Inflammatory macrophage (primary cell): ENCODE measurements at places on chromosomes 7 and 10.

DNA sequence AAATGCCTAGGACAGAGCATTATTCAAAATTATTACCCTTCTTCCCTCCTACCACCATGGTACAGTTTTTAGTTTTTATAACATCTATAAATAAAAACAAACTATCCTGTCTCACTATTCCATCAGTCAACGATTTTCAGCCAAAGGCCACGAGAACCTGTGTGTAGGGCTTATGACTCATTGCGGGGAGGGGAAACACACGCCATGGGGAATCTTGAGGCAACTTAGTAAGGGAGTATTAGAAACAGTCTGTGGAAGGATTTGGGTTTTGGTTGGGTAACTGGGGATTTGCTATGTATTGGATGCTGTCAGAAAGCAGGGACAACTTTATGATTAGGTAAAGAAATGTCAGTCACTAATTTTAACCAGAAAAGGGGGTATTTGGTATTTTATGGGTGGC is 14.7 kb downstream of the GPR141 start:
- no peak for DNase-seq

DNA sequence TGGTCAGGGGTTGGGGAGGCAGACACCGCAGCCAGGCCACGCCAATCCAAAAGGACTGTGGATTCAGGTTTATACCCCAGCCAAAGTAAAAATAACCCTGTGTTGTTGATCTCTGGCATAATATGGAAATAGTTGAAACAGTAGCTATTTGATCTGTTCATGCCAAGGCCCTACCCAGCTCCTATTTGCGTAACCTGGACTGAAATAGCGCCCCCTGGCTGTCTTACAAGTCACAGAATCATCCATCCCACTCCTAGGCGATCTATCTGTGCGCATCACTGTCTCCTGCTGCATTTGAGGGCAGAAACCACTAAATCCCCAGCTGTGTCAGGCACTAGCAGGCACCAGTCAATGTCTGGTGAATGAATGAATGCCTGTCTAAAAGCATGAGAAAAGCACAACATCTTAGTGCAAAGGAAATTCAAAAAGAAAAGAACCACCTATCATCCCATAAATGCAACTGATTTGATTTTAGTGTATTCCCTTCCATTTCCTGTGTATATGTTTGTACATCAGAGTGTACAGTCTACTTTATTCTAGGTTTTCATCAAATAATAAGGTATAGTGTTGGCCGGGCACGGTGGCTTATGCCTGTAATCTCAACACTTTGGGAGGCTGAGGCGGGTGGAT is 160.0 kb downstream of the SLIT1 start:
- DNase-seq: peak; percentile 60

GRCh38 chr10:5493691-5494090 is 5.7 kb downstream of the CALML5 start:
- no peak for DNase-seq

- peak; percentile 73 for DNase-seq
These were observed 96.1 kb upstream of the MKLN1 start for GRCh38 chr7:131231381-131232220.

DNA sequence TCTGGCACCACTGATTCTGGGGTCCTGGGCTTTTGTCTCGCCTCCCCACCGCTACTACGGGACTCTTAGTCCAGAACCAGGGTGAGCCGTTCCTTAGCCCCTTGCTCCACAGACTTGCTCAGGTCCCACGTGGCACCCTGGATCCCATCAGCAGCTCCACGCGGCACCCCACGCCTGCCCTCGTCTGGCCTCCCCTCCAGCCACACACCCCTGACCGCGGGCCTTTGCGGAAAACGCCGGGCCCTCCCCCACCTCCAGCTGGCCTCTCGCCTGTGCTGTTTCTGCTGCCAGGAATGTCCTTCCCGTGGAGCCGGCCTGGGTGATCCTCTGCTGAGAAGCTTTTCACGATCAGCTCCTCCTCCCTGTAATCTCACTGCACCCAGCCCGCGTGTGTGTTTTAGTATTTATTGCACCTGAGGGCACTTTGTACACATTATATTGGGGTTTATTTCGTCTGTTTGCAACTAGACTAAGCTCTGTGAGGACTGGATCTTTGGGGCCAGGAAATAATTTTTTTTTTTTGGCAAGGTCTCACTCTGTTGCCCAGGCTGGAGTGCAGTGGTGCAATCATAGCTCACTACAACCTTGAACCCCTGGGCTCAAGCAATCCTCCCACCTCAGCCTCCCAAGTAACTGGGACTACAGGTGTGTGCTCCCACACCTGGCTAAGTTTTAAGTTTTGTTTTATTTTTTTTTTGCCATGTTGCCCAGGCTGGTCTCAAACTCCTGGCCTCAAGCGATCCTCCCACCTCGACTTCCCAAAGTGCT is 10.5 kb upstream of the TTYH3 start:
- DNase-seq: no peak

- DNase-seq: no peak
These were observed 91.4 kb upstream of the CCDC71L start for GRCh38 chr7:106752367-106752766.

DNA sequence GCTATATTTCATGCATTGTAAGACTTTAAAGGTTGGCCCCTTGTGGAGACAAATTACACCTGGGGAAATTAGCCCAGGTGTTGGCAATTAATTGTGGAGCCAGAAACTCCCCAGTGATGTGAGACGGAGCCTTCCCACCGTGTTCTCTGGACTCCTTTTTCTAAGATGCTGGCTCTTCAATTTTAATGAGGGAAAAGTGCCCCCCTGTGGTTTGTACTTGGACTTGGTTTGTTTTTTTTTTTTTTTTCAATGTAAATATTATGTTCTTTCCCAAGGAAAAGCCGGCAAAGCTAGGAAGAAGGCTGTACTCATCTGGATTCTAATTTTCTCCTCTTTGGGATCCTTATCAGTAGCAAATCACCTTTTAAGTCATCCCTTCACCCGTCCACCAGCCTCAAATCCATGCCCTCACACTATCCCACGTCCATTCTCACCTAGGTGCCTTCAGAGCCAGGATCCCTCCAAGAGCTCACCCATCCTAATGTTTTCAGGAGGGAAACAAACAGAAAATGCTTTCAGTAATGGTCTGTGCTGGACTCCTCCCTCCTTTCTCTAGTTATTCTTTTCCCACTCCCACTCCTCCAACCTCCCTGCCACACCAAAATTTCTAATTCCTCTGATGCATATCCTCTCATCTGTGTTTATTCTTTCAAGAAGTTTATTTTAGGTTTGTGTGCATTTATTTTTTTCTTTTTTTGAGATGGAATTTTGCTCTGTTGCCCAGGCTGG is 20.4 kb upstream of the ST8SIA6 start:
- no peak for DNase-seq

DNA sequence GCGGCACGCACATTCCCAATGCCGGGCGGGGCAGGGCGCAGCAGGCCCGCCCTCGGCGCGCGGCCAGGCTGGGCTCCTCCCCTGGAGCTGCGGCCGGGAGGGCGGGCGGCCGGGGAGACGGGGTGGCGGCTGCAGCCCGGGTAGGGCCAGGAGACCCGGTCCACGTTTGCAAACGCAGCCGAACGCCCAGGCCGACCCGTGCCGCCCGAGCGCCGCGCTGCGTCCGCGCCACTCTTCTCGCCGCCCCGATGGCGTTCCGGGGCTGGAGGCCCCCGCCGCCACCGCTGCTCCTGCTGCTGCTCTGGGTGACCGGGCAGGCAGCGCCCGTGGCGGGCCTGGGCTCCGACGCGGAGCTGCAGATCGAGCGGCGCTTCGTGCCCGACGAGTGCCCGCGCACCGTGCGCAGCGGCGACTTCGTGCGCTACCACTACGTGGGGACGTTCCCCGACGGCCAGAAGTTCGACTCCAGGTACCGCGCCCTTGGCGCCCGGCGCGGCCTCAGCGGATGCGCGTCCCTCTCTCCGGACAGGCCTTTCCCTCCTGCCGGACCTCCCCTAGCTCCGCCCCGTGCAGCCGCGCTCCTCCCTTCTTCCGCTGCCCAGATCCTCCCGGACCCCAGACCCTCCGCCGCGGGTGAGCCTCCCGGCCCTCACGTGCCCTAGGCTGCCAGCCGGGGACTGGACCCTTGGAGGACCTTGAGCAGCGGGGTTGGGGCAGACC is at the start of gene FKBP9:
TSS of gene FKBP9 (plus strand) at position 115 of the 720 bp plus-strand sequence. CDS start at position 249, 134 bp downstream.
- DNase-seq: peak; percentile 68

- no peak for DNase-seq
These were observed 6.2 kb upstream of the MYL7 start for GRCh38 chr7:44147026-44147991.

DNA sequence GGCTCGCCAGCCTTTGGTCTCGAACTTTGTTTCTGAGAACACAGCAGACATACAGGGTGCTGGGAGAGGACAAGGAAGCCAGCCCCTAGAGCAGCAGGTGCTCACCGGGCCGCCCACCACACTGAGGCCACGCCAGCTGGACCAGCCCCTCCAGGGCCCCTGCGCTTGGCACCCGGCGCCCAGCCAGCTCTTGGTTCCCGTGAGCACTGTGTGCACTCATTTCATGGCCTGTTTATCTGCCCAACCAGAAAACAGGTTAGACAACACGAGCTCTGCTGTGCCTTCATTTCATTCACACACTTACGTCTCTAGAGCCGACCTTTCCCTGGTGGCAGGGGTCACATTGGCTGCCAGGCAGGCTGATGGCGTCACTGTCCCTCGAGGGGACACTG is 104.0 kb downstream of the CYTH3 start:
- DNase-seq: no peak

GRCh38 chr10:61978965-61979364 is 77.5 kb downstream of the ARID5B start:
- DNase-seq: peak; percentile 79

- DNase-seq: no peak
These were observed 74.5 kb upstream of the OIT3 start for GRCh38 chr10:72819053-72819452.

DNA sequence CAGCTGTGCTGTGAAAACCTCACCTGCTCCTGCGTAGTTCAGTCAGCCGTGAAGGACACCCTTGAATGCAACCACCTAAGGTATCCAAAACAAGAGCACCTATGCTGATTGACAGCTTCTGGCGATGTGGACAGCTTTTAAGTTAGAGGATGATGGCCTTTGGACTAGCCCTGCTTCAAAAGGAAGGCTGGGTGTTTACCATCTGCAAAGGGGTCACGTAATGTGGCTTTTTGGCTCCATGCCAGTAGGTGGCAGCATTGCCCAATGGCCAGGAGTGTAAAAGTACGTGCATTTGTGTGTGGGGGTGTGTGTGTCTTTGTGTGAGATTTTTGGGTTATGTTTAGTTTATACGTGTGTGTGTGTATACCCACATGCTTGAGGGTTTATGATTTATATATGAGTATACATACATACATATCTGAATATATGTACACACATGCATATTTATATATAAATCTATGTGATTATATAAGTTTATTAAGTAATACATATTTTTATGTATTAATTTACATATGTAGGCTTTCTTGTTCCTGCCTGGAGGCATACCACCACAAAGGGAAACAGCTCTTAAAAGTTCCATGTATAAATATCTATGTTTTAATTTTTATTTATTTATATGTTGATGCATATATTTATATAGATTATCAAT is 236.3 kb upstream of the ANKRD30A start:
- no peak for DNase-seq

DNA sequence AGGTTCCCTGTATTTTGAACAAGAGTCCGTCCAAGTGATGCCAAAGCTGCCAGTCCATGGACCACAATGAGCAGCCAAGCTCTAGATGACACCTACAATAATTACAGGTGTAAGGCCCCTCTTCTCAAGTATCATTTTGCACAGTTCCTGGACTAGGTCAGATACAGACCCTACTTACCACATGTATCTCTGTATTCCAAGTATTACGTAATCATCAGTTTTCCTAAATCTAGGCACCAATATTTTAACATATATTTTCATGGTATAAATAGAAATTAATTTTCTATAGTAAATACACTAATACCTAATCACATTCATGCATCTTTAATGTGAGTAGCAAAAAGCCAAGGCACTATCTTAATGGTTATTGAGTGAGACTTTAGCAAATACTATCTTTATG is 157.0 kb upstream of the PRSS1 start:
- DNase-seq: no peak

- peak; percentile 81 for DNase-seq
These were observed 103.0 kb upstream of the KLF6 start for GRCh38 chr10:3887885-3888476.

DNA sequence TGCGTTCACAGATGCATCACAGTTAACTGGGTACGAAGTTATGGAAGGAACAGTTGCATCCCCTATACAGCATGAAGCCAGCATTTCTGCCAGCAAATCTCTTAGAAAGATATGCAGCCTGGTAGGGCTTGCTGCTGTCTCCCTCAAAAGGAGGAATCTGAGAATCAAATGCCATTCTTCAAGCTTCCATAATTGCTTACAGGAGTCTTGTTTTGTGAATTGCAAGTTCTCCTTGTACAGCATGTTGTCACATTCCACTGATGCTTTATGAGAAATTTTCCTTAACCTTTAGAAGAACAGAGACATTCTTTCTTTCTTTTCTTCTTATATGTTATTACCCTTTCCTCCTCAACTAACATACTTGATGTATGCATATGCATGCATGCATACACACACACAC is 134.6 kb downstream of the CHRM2 start:
- DNase-seq: no peak

DNA sequence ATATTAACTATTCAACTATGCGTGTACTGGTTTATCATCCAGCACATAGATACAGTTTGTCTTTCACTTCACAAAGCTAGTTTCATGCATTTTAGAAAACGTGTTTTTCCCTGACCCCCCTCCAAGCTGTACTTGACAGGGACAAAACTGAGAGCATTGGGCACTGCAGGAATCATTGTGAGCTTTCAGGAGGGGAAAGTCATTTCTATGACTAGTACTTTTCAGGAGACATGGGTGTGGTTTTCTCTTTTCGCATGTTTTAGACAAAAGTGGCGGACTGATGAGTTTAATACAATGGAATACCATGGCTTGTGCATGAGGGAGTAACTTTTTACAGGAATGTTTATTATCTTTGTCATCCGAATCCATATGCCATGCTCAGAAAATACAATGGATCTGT is 42.7 kb downstream of the NRG3 start:
- no peak for DNase-seq

DNA sequence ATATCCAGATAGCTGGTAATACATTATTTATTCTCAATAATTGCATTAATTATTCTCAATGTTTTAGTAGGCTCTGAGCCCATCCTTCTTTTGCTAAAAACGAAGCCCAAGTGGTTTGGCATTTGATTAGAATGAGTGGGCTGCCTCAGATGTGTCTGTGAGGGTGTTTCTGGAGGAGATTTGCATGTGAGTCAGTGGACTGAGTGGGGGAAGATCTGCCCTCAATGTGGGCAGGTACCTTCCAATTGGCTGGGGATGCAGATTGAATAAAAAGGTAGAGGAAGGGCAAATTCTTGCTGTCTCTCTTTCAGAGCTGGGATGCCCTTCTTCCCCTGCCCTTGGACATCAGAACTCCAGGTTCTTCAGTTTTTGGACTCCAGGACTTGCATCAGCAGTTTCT is 290.6 kb upstream of the SMIM30 start:
- DNase-seq: no peak

GRCh38 chr10:62778125-62778524 is 26.4 kb upstream of the ADO start:
- no peak for DNase-seq
